Stimulated activated naive CD4-positive, alpha-beta T cell (primary cell): ENCODE measurements at places on chromosomes 12 and 14.
A peak's percentile ranks its signal among the peaks of the same experiment; 100 is the strongest.

DNA sequence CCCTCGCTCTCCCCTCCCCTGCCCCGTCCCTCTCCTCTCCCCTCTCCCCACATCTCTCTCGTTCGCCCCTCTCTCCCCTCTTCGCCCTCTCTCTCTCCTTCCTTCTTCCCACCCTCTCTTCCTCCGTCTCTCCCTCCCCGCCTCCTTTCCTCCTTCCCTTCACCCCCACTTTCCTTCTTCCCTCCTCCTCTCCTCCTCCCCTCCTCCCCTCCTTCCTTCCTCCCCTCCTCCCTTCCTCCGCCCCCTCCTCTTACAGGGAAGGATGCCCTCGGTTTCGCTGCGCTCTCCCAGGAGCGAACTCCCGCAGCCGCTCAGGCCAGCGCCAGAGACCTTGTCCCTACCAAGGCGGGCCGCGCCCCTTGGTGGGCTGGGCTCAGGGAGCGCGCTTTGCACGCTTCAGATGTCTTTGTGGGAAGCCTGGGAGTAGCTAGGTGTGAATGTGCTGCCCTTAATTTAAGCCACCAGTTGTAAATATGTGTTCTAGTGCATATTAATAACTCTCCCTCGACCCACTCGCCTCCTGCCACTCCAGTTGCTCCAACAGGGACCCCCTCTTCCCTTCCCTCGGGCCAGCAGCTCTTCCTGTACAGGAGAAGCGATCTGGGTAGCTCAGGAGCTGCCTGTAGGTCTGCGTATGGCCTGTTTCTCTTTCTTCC is 13.3 kb upstream of the MAP3K9 start:
- DNase-seq, result no peak

DNA sequence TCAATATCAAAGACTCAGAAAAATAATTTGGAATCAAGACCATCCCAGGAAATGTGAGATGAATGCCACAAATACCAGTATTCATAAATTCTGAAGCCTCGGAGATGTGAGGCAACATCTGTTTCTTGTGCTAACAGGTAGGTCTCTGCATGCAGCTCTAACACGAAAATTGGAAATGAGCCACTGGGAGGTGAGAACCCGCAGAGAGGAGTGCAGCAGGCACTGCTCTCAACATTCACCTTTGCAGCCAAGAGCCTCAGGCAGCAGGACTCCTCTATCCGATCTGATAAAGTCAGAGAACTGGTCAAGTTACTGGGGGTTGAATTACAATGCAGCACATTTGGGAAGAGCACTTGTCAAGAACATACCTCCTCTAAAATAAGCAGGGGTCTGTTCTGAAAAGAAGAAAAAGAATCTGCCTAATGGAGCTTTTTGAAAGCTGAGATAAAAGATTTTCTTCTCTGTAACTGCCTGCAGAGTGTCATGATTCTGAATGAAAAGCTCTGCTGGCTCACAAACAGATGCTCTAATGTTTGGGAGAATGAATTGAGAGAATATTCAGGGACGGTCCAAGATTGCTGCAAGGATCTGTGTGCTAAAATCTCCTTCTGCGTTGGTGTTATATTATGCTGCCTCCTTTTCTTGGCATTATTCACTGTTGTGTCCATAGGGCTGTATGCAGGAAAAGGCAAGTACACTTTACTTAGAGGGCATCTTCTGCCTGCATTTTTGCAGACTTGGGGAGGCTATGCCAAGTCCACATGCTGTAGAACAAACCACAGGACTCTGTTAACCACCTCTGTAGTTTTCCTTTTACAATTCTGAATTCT is 209.6 kb upstream of the KRR1 start:
- no peak for DNase-seq

- DNase-seq, result no peak
Measured at GRCh38 chr12:57126561-57126960, 1.7 kb upstream of the LRP1 start.

DNA sequence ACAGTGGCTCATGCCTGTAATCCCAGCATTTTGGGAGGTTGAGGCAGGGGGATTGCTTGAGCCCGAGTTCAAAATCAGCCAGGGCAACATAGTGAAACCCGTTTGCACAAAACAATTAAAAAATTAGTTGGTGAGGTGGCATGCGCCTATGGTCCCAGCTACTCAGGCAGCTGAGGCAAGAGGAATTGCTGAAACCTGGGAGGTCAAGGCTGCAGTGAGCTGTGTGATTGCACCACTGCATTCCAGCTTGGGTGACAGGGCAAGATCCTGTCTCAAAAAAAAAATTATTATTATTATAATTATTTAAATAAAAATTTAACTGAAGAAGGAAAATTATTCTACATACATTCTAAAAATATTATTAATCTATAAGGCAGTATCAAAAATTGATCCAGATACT is 164.1 kb downstream of the ITPR2 start:
- no peak for DNase-seq

GRCh38 chr14:98144964-98145363 is 1127.0 kb downstream of the BCL11B start:
- no peak for DNase-seq

- no peak for DNase-seq
Measured at GRCh38 chr12:121701667-121702277, 10.8 kb upstream of the TMEM120B start.

DNA sequence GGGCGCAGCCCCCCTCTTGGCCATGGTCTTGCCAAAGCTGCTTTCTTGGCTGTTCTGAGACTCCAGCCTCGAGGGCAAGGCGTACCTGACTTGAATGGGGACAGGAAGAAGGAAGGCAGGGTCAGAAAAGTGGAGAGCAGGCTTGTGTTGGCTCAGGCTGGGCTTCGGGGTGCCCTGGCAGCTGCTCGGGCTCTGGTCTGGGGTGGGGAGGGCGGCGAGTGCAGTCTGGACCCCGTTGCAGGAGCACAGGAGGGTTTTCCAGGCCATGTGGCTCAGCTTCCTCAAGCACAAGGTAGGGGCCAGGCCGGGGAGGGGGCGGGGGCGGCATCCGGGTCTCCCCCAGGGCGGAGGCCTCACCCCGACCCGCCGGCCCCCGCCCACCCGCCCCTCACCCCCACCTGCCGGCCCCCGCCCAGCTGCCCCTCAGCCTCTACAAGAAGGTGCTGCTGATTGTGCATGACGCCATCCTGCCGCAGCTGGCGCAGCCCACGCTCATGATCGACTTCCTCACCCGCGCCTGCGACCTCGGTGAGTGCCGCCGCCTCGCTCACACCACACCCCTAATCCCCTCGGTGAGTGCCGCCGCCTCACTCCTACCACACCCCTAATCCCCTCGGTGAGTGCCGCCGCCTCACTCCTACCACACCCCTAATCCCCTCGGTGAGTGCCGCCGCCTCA is 4.2 kb downstream of the NOC4L start:
- DNase-seq, result no peak

- no peak for DNase-seq
Measured at GRCh38 chr14:52458721-52459085, 93.6 kb downstream of the TXNDC16 start.

- no peak for DNase-seq
Measured at GRCh38 chr12:91210144-91210543, 27.5 kb upstream of the DCN start.

DNA sequence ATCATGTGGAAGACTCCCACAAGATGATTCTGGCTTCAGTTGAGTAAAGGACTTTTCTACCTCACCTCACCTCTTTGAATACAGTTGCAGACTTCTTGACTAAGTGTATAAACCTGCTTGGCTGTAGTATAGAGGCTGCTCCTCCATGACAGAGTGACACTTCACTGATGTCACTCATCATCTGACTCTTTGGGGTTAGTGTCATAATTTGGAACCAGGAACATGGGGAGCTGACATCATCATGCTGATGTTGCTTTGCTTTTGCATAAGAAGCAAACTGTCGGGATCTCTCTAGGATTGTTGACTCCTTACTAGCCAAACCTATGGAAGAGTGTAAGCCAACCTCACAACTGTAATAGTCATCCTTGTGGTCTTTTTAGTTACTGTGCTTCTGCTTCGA is 75.2 kb upstream of the PDZRN4 start:
- no peak for DNase-seq

DNA sequence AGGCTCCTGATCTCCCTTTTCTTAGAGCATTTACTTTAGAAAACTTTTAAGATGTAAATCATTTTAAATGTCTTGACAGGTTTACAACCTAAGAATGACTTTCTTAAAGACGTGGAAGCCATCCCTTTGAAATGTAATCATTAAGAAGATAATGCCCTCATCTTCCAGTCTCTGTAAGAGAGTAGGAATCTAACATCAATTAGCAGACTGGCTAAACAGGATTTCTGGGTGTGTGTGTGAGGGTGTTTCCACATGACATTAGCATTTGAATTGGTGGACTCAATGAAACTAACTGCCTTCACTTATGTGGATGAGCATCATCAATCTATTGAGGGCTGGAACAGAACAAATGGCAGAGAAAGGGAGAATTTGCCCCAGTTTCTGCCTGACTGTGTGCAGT is 329.5 kb downstream of the RPL10L start:
- DNase-seq, result no peak

GRCh38 chr12:55707841-55708694 is at the start of gene ITGA7:
Gene ITGA7, minus strand, starts transcription at chr12:55707904. Its CDS starts 222 bp downstream, at chr12:55707682.
- DNase-seq, result peak; percentile 30

GRCh38 chr14:68874746-68875155 is 81.9 kb upstream of the ZFP36L1 start:
- no peak for DNase-seq

- no peak for DNase-seq
Measured at GRCh38 chr12:38409511-38409910, 92.9 kb downstream of the ALG10B start.

DNA sequence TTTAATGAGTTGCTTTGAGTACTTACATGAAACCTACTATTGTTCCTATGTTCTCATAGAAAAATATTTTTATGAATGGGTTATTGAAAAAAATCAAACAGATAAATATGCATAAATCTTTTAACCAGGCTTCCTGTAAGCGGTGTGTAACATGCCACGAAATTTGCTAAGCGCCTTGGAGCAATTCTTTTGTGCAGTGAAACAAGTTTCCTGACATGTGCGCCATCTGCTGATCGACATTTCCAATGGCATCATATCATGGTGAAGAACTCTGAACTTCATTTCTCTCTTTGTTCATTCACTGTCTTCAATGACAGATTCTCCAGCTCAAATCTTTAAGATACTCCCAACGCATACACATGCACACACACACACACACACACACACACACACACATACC is 145.6 kb upstream of the NAV3 start:
- DNase-seq, result no peak

GRCh38 chr12:19964549-19964948 is 403.8 kb upstream of the PDE3A start:
- no peak for DNase-seq

DNA sequence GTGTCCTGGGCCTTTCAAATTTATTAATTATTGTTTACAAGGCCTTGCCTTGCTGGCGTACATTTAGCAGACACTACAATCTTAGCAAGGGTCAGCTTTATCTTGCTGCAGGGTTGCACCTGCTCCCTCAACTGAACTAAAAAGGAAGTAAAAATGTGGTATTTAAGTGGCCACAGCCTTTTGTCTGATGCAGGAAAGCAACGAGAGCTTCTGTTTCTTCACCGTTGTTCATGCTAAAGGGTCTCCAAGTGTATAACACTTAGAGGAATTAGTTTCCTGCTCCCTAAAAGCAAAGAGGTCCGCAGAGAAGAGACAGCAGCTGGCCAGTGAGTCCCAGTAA is 62.8 kb upstream of the EGLN3 start:
- no peak for DNase-seq

DNA sequence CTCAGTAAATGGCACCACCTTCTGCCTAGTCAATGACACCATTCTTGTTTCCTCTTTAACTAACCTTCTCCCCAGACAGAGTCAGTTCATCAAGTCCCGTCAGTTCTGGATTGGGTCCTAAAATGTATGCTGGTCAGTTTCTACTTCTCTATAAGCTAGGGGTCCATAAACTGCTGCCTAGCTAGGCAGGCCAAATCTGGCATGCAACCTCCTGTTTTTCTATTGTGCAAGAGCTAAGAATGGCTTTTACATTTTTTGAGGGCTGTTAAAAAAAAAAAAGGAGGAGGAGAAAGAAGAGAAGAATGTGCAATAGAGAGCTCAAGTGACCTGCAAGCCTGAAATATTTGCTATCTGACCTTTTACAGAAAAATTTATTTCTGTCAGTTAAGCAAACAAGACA is 6.4 kb upstream of the TMED10 start:
- no peak for DNase-seq

DNA sequence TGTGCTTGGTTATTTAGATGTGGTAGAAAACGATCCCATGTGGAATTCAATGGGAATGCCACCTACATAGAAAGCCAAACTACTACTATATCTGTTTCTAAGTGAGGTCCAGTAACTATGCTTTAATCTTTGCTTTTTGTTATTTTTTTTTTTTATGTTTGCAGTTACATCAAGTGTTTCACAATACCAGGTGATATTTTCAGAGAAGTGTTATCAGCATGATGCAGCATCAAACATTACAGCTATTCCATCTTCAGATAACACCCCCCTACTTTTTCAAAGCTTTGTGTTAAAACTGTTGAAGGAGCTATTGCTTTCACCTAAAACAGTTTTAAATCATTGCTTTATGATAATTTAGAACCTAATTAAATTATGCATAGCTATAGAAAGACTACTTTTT is 163.8 kb upstream of the SLC16A7 start:
- no peak for DNase-seq

- DNase-seq, result no peak
Measured at GRCh38 chr12:124564232-124564958, 3.0 kb downstream of the NCOR2 start.

GRCh38 chr12:53212931-53213330 is 5.9 kb upstream of the ITGB7 start:
- no peak for DNase-seq

- DNase-seq, result no peak
Measured at GRCh38 chr12:41699658-41700057, 445.0 kb downstream of the GXYLT1 start.

DNA sequence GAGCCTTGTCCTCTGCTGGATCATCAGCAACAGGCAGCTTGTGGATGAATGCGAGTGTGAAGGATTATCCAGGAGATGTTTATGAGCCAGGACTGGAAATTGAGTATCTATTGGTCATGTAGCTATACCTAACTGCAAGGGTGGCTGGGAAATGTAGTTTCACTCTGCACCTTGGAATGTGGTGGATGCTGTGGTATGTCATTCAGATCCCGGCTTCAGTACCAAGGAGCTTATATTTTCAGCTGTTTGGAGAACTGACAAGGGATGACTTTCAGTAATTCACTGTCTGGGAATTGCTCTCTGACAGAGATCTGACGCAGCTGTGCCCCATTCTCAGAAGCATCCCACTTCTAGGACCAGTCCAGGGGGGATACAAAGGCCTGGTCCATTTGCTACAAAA is 792.3 kb upstream of the NOVA1 start:
- DNase-seq, result no peak
